Right renal cortex interstitium (tissue), 3 donors: ENCODE measurements at places on chromosomes 4 and X.

DNA sequence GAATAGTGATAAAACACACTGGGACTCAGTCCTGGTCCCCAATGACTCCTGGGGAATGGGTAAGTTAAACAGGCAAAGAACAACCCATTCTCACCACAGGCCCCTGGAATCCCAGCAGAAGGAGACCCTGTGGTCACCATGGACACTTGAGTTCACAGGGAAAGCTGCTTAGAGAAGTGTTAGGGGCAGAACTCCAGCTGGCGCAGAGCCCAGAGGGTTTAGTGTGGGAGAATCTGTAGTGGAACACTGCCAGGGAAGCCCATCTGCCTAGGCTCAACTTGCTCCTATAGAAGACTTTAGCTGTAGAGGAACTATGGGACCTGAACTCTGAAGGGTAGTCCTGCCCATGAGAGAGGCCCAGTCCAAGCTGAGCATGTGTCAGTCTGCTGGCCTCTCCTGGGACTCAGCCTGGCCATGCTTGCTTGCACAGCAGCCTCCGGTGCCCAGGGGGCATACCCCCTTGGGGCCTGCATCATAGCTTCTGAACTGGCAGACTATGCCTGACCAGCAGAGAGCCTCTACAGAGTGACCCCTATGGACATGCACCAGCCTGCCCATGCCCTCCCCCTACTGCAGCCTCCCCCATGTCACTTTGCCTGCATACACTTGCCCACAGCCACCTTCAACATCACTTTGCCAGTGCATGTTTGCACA, 343.5 kb downstream of the IDS start:
- DNase-seq: no peak

DNA sequence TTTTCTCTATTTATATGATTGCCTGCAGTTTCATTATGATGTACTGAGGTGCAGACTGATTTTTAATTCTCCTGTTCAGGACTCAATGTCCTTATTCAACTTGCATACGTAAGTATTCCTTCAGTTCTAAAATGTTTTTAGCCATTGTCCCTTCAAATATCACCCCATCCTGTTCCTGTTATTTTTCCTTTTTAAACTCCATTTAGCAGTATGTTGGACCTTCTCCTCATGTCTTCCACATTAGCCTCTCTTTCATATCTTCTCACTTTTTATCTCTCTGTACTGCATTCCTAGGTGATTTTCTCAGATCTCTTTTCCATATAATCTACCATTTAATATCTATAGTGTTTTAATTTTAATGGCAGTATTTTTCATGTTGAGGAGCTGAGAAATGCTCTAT, 317.7 kb downstream of the NR3C2 start:
- no peak for DNase-seq

GRCh38 chr4:37157476-37158167, 86.9 kb upstream of the NWD2 start:
- no peak for DNase-seq

DNA sequence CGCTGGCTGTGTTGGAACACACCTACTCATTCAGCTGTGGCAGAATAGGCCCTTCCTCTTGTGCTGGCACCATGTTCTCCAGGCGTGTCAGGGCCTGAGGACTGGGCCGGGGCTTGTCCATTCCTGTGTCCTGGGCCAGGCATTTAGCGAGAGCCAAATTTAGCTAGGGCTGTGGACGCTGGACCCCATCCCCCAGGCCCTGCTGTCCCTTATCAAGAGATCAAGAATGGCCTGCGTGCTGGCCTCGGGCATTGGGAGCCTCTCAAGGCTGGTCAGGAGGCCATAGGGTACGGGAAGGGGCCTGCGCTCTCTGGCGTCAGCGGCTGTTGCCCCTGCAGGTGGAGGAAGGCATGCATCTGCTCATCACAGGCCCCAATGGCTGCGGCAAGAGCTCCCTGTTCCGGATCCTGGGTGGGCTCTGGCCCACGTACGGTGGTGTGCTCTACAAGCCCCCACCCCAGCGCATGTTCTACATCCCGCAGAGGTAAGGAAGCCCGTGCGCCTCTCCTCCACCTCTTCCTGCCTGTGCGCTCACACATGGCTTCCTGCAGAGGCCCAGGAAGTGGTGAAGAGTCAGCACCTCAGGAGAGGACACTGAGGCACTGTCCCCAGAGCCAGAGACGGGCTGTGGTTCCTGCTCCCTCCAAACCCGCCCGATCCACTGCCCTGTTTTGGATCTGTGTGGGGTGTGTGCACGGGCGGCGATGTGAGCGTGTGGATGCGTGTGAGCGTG, 15.3 kb downstream of the ABCD1 start:
- DNase-seq: no peak

DNA sequence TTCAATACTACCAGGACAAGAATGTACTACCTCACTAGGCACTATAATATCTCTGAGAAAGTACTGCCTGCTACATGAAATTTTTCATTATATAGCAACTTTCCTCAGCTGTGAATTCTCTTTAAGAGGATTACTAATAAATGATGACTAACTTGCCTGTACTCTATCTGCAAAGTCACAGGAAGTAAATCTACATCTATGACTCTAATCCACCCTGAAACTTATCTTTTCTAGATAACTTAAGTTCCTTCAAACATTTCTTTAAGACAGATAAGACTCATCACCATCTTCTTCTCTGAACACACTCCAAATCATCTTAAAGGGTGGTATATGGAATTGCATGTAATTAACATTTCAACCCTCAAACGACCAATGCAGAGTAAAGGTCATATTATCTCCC, 28.8 kb downstream of the RPS6KA3 start:
- no peak for DNase-seq

DNA sequence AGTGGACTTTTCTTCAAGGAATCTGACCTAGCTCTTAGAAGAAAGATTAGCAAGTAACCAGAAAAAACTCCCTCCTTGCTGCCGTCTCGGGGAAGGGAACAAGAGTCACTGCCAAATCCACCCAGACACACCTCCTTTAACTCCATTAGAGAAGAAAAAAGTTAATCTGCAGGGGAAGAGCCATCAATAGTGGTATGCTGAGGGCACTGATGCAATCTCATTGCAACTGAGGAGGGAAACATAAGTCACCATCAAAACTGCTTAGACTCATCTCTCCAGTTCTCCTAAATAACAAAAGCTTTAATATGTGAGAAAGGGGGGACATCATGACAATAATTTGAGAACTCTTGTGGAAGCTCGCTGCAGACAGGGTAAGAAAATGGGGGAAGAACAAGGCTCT, 49.3 kb upstream of the MAGED4B start:
- DNase-seq: no peak

GRCh38 chrX:113804291-113804690, 779.6 kb upstream of the HTR2C start:
- DNase-seq: no peak

DNA sequence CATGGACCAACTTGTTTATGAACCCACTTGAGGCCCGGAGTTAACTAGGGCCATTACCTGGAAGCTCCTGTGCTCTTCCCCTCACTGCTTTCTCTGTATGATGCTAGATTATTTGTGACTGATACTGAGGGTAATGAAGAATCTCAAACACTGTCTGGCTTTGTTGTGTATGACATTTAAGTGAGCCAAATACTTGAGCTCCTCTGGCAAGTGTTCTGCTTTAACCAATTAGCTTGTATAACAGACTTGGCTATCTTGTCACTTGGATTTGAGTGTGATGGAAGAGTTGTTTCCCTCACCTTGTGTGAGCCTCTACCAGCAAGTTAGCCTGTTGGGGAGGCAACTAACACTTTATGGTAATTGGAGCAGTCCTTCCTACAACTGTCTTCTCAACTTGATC, 42.7 kb downstream of the CCNG2 start:
- DNase-seq: no peak

DNA sequence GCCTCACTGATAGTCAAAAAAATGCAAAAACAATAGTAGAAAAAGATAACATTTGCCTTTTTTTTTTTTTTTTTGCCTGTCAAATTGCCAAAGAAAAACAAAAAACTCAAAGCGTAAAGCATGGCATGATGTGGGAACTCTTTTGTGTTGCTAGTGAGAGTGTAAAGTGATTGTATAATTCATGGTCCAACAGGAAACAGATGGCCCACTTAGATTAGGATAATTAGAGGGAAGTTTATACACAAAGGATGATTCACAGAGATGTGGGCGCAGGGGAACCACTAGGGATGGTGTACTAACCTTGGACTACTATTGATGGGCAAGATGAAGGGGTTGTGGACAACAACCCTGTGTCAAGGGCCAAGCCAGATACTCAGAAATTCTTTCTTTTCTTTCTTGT, 16.4 kb downstream of the MCUB start:
- DNase-seq: no peak

GRCh38 chrX:8520791-8521190, 56.2 kb downstream of the VCX3B start:
- DNase-seq: no peak

- DNase-seq: no peak
These were observed 59.3 kb downstream of the MAPK10 start for GRCh38 chr4:86300516-86300915.

DNA sequence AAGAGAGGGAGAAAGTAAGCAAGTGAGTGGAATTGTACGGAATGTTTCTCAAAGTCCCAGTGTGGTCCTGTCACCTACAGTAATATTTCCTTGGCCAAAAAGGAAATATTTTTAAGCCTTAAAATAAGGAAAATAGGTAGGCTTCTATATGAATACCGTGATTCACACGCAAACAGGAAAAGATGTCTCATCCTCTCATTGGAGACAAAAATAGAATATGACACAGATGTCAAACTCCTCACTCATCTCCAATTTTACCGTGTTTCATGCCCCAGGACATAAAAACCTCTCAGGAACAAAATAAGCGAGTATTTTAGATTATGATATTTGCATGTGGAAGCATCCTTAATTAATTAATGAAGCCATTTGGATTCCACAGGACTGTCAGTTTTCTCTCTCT, 1269.5 kb downstream of the RAPGEF2 start:
- DNase-seq: no peak

GRCh38 chr4:30950737-30951136, 230.6 kb downstream of the PCDH7 start:
- no peak for DNase-seq

DNA sequence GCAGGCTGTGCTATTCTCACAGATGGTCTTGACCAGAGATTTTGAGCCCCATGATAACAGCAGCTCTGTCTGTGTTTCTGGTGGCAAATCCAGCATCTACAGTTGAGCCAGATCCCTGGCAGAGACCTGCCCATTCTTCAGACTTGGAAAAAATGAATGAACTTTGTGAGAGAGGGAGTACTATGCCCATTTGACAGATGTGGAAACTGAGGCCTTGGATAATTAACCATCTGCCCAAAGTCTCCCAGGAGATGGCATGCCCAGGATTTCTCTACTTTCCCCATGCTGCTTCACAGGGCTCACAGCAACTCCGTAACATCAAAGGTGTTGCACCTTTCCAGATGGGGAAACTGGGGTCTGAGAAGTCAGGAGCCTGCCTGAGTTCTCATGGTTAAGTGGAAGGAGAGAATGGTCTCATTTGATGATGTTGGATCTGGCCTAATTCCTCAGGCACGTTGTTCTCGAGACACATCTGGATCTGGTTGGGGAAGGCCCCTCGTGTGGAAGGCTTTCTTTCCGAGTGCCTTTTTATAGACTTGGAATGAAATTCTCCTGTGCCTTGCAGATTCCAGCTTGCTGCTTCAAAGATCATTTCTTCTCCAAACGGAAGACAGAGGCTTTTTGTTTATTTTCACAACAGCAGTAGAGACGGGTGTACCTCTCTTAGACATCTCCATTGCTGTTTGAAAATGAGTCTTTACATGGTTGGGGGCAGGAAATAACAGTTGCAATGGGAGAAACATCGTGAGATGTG, 73.3 kb upstream of the STX18 start:
- no peak for DNase-seq

DNA sequence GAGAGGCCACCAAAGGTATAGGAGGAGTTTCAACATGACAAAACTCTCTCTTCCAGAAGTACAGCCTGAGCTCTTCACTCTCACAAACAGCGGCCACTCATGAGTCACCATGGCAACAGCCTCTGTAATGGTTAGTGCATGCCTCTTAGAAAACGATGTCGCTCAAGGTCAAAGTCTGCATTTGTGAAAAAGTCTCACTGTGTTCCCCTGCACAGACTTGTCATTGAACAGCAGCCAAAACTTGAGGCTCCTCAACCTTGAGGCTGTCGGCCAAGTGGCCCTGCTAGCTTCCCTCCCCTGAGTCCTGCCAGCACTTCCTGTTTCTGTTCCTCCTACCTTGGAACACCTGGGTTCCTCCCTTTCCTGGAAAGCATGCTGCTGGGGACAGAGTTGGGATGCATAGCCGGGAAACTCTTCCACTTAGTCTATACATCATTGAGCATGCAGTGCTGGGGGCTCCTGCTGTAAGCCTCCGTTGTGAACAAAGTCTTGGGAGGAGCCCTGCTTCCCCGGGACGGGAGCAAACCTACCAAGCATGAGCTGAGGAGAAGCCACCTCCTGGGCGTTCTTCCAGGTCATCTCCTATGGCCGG, 66.6 kb downstream of the ING2 start:
- DNase-seq: no peak
